ENCODE measurements at places on chromosomes 12 and 14.

- no peak for DNase-seq
Measured at GRCh38 chr12:1319212-1319611, 275.2 kb downstream of the FBXL14 start.

DNA sequence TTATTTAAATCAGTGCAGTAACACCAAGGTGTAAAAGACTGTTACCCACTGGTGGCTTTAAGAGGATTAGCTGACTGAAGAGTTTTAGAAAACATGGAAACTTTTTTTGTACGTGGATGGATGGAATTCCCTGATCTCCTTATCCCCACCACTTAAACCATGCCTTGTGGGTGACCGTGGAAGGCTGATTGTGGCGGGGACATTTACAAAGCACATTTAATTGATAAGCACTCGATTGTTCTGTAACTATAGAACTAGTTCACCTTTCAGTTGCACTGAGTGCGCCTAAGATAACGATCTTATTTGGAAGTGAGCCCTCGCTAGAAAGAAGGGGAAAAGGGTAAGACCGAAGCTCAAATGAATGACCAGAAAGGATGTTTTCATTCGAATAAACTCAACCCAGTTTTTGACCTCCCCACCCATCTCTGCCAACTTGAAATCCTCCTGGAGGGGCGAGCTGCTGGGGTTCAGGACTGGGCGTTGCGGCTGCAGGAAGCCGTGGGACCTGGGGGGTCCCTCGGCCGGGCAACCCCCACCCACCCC lies 688 bp upstream of the RASSF3 start:
- DNase-seq = no peak

- no peak for DNase-seq
Measured at GRCh38 chr12:104433061-104433460, 23.7 kb upstream of the CHST11 start.

GRCh38 chr14:103057028-103057371 lies 349 bp downstream of the CDC42BPB start:
- no peak for DNase-seq

DNA sequence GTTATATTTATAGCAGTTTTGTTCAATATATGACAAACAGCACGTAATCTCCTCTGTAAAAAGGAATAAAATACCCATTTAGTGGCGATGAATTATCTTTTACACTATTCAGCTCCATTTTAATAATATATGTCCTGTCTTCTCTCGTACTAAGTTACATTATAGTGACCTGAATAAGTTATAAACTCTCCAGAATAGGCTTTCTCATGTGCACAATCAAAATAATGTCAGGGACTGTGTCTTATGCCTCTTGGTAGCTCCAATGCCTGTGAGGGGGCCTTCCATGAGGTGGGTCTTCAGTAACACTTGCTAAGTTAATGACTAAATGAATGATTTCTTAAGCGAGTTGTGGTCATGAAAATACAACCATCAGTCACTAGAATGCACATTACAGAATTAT lies 150.9 kb downstream of the MDGA2 start:
- DNase-seq = no peak

DNA sequence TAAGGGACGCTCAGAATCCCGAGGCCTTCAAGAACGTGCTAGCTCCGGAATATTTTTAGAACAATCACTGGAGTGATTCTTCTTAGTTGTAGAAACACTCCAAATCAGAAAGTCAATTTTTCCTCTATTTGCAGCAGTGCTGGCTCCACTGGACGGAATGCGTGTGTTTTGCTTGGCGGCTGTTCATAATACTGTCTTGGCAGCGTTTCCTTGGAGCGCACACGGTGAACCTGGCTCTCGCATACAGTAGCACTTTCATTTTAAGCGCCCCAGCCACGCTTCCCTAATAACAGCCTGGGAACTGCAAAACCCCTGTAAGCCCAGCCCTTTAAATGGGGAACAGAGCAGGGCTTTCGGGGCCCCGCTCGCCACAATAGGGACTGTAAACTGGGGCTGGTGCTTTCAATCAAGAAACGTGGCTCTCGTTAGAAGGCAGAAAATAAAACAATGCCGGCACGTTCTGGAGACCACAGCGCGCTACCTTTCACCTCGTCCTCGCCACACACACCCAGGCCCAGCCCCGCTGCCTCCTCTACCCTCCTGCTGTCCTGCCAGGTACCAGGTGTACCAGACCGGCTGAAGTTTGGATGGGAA lies 79.9 kb downstream of the BCL11B start:
- no peak for DNase-seq

- DNase-seq = no peak
Measured at GRCh38 chr14:104436047-104436591, 143.4 kb upstream of the C14orf180 start.

DNA sequence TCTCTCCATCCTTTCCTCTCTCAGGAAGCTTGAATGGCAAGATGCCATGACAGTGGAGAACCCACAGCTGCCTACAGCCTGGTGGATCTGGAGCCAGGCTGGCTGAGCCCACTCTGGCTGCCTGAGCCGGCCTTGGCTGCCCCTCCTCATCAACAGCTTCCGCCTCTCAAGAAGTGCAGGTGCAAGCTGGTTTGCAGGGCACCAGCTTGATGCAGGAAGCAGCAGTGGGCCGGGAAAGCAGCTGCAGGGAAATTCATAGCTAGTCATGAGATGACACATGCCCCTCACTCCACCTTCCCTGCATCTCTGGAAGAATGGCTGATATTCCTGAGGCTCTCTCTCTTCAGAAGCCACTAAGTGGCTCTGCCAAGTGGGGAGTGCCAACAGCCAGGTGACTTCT lies 289.1 kb downstream of the RPS29 start:
- DNase-seq = no peak

- DNase-seq = no peak
Measured at GRCh38 chr14:22303589-22304195, 285.3 kb downstream of the DAD1 start.

DNA sequence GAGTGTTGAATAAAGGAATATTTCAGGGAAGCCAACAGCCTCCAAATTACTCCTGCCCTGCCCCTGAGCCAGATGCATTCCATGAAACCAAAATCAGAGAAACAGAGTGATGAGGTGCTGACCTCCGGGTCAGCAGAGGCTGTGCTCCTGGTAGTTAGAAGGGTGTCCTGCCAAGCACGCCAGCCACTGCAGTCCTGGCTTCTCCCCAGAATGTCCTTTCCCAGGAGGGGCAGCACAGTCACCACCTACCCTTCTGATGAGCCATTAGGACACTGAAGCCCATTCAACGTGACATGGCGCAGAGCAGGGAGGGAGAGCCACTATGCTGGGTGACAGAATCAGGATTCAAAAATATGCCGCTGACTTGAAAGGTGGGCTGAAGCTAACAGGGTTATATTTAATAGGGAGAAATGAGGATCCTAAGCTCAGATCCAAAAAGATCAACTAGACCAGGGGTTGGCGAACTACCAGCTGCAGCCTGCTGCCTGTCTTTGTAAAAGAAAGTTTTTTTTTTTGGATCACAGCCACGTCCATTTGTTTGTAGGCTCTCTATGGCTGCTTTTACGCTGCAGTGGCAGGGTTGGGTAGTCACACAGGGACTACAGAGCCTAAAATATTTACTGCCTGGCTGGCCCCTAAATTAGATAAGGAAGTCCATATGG lies 34.5 kb upstream of the PLEK2 start:
- no peak for DNase-seq

GRCh38 chr12:62256408-62257096 lies 3.7 kb upstream of the USP15 start:
- DNase-seq = peak; percentile 58

DNA sequence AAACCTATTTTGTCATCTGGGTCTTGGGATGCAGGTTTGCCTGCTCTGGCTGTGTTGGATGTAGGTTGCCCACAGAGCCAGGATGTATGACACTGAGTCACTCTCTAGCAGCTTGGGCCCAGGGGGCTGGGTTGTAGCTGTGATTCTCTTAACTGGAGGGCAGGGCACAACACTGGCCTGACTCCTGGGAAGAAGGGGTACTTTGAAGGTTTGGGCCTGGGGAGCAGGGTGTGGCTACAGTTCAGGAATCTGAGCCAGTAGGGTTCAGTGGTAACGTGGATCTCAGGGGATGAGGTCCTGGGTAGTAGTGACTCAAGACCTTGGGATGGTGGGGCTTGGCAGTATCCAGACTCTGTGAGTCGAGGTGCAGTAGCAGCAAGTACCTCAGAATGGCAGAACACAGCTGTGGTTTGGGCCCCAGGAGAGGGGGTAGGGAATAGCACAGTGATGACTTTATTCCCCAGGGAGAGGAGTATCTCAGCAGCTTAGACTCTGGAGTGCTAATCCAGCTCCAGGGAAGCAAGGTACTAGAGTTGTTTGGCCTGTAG lies 25.7 kb downstream of the TBC1D15 start:
- DNase-seq = no peak

DNA sequence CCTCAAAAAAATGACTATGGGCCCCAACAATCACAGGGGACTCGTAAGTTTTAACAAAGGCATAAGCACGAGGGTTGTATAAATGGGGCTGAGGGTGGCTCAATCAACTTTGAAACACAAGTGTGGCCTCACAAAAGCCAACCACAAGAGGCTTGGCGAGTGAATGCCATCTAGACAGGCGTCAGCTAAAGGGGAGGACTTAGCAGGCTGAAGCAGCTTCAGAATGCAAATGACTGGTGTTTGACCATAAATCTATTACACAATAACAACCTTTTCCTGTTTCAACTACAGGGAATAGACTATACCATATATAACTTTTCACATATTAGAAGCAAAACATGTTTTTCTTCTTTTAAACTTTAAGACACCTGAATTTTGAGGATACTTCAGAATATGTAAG lies 777.9 kb downstream of the FSCB start:
- no peak for DNase-seq

GRCh38 chr12:132249689-132250478 lies 79.5 kb downstream of the GALNT9 start:
- no peak for DNase-seq

DNA sequence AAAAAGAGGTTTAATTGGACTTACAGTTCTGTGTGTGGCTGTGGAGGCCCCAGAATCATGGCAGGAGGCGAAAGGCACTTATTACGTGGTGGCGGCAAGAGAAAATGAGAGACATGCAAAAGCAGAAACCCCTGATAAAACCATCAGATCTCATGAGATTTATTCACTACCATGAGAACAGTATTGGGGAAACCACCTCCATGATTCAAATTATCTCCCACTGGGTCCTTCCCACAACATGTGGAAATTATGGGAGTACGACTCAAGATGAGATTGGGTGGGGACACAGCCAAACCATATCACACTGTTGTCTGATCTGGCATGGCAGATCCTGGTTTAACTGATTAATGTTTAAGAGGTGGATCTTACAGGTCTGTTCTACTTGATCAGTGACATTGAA lies 5.6 kb downstream of the DDX47 start:
- DNase-seq = no peak

DNA sequence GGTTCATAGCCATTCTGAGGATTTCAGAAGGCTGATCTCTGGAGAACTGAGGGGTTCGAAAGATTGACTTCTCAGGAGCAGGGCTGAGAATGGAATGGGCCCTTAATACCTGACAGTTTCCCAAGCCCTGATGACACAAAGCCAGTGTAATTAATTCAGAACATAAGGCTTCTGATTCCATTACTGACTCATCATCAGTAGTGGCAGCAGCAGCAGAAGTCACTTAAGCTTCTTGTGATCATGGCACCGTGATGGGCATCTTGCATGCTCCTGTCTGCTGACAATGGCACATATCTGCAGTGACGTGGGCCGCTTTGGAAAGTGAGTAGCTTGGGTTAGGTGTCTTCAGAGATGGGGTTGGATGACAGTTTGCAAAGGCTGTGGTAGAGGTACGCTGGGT lies 38.2 kb upstream of the GSG1 start:
- no peak for DNase-seq

DNA sequence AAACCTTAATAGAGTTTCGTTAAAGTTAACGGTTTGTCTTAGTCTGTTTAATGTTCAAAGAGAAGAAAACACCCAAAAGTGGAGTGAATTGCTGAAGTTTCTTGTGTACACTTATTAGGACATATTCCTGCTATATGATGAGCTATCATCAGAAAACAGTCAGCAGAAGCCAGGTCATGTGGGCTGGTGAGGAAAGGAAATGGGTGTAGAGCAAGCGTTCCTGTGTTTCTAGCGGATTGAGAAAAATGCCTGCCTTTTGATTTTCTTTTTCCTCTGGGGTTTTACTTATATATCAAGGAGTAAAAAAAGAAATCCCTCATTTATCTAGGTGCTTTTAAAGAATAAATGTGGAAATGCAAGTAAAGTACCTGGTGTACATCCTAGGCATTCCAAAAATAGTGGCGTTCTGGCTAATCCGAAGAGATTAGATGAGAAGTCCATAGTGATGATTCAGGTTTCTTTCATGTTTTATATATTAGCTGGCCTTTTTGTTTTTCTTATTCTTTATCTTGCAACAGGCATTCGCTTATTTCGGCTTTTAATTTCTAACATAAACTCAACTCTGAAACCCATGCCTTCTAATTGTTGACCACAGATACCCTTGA lies 50.7 kb downstream of the FLRT2 start:
- no peak for DNase-seq

GRCh38 chr12:124451016-124451415 lies 116.4 kb downstream of the NCOR2 start:
- no peak for DNase-seq

DNA sequence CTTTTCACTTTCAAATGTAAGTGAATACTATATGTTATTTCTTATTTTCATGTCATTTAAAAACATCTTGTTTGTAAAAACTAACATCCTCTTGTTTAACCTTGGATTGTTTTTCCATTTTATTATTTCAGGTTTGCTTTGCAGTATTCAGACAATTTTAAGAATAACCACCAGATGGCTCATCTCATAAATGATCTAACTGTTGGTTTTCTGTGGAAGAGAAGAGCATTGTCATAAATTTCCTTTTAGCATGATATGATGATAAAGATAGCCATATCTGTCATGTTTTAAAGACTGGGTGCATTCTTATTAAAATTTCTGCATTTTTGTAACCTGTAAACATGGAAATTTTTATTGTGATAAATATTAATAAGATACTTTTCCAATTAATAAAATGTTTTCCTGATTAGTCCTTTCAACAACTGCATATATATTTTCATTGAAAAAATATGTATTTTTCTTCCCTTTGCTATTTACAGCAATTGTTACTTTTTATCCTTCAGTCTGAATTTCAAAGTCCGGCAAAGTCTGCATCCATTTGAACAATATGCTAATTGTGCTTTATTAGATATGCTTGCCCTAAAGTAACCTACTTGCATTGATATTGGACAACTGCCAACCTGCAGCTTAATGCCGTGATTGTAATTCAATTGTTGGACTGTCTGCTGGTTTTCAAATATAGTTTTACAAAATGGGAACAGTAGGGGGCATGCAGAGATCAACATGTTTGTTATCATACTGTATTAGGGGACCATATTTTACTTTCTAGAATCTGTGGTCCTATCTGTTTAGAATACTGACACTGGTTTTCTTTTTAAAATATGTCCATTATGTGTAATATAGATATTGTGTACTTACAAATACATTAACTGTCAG lies 163.4 kb downstream of the GARIN6 start:
- DNase-seq = no peak

- no peak for DNase-seq
Measured at GRCh38 chr14:93533437-93533836, 102.7 kb downstream of the UNC79 start.

- no peak for DNase-seq
Measured at GRCh38 chr14:71467361-71467811, 464.8 kb upstream of the RGS6 start.

GRCh38 chr12:99343960-99344359 lies 303.6 kb upstream of the GARIN6 start:
- DNase-seq = no peak
